OCI-LY7 (cell line): ENCODE measurements at places on chromosomes 6 and 20.

DNA sequence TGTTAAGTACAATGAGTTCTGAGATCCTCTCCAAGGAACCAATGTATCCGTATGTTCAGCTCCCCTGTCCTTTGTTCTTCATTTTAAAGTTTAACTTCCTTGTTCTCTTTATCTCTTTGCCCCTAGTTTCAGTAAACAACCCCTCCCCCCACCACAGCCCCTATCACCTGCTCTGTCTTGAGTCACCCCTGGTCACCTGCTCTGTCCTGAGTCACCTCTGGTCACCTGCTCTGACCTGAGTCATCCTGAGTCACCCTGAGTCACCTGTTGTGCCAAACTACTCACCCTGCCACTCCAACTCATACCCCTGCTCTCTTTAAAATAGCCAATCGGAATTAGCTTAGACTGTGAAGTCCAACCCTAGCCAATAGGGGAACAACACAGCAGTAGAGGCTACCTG is 288.7 kb upstream of the CDYL start:
- no peak for DNase-seq

- no peak for DNase-seq
Measured at GRCh38 chr6:94254689-94255088, 835.3 kb upstream of the EPHA7 start.

GRCh38 chr6:12472601-12473038 is 182.5 kb downstream of the EDN1 start:
- DNase-seq: no peak

DNA sequence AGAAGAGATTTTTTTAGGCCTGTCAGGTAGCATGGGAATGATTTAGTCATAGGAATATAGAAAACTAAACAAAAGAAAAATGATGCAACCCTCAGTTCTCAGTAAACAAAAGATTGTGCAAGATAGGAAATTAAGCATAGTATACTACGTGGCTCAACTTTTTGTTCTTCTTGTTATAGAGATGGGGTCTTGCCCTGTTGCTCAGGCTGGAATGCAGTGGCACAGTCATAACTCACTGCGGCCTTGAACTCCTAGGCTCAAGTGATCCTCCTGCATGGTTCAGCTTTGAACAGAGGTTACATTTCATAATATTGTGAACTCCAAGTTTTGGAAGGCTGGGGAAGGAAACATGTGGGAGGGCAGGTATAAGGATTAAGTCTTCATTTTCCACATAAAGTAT is 28.5 kb downstream of the SLX4IP start:
- DNase-seq: no peak

GRCh38 chr6:117512987-117513573 is 30.6 kb downstream of the DCBLD1 start:
- no peak for DNase-seq

DNA sequence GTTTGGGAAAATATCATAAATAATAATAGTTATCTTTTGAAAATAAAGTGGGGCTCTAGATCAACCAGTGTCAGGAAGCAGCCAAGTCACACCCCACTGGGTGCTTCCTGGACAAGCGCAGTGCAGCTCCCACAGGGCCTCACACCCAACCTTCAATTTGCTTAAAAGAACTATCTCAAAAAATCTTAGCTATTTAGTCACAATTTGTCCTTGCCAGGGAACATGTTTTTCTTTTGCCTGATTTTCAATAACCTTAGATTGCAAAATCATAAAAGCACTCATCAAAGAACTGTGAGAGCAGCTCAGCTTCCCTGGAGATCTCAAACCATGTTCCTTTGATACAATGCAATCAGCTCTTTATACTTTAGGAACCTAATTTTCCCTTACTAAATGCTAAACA is 1.6 kb upstream of the NCOA7 start:
- peak; percentile 37 for DNase-seq

GRCh38 chr6:32666420-32667300 is at the start of gene HLA-DQB1:
Gene HLA-DQB1, minus strand, starts transcription at chr6:32666657. Its CDS starts 50 bp downstream, at chr6:32666607.
- DNase-seq: peak; percentile 85

GRCh38 chr6:167305796-167306195 is 14.7 kb downstream of the UNC93A start:
- no peak for DNase-seq

DNA sequence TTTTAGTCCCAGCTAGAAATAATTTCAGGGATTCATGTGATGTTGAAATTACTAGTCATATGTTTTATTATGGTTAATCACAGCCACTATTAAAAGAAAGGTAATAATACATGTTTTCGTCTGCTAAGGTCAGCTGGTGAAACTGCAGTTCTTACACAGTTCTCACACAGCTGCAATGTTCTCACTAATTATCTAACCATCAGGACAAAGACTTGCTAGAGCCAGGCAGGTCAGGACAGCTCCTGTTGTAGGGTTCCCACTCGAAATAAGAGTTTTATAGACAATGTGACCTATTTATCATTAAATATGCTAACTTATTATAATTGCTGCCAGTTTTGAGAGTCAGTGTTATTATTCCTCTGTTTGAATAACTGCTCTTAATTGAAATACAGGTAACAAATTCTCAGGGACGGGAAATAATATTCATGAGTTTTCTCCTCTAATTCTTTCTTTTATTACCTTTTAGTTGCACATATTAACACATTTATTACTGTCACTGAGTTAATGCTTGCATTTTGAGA is 97.9 kb downstream of the GJA1 start:
- no peak for DNase-seq

GRCh38 chr6:135233686-135234491 is 52.8 kb downstream of the MYB start:
- DNase-seq: no peak

GRCh38 chr6:148761527-148762011 is 14.7 kb downstream of the UST start:
- DNase-seq: peak; percentile 44
